Activated CD4-positive, CD25-positive, alpha-beta regulatory T cell treated with anti-CD3 and anti-CD28 coated beads, Interleukin-2, amount 50 U/mL, for 72 hours (primary cell): ENCODE measurements at places on chromosomes 16 and 17.

GRCh38 chr17:5675625-5676421, 91.5 kb upstream of the NLRP1 start:
- DNase-seq: no peak

- no peak for DNase-seq
Observed at GRCh38 chr17:71313866-71314265, 807.0 kb upstream of the SOX9 start.

DNA sequence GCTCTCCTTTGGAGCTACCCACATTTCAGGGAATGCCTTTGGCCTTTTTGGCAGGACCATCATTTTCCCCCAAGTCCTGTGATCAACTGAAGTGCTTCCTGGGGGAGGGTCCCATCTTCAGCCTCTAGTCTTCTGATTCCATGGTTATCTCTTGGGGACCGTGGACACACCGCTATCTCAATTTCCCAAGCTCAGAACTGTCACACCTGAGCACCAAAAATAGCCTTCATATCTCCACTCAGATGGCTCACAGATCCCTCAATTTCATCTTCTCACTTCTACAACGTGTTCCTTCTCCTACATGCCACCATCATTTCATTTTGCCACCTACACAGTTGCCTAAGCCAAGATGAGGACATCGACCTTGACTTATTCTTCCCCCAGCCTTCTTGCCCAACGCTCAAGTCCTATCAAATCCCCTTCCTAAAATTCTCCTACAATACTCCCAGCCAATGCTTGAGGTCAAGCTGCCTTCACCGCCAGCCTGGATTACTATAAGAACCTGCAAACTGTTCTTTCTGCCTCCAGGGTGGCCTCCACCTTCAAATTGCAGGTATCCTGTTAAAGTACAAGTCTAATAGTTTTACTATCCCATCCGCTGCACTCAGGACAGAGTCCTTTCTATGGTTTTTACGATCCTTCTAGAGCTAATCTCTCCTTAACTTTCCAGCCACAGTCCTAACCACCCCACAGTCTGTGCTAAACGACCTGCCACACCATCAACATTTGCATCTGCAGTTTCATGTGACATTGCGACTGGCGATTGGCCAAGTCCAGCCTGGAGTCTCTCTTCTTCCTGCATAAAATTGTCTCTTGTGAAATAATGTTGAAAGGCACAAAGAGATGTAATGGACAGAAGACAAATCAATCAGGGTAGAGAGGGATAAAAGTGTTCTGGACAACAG, 6.2 kb downstream of the ATP6V0D1 start:
- no peak for DNase-seq

DNA sequence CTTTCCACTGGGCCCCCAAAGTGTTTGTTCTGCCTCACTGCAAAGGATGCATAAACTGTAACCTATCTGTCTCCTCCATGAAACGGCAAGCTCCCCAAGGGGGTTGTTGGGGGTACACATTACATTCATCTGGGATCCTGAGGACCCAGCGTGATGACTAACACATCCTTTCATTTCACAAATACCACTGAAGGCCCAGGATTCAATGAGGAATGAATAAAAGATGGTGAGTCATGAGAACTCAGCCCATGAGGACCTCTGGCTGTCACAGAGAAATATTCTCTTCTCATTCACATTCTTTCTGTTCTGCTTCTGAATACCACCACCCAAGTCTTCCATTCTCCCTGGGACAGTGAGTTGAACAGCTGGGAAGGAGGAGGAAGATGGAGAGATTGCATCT, 149.8 kb downstream of the RBFOX3 start:
- no peak for DNase-seq

DNA sequence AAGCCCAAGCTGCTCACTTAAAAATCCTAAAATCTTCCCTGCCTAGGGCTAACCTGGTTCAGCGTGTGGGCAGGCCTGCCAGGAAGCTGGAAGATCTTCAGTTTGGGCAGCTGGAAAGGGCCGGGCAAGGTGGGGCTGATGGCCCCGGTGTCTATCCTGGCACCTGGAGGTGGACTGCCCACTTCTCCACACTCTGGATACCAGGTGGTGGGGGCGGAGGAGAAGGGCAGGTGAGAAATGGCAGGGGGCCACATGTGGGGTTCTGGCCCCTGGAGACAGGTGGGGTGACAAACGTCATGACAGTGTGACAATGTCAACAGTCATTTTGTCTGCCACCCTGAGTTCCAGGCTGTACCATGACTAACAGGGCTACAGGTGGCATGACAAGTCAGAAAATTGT, 78.5 kb upstream of the C16orf82 start:
- DNase-seq: no peak

GRCh38 chr17:73633736-73634135, 10.5 kb downstream of the SDK2 start:
- DNase-seq: no peak

- no peak for DNase-seq
Observed at GRCh38 chr16:35746963-35747657, 2287.7 kb downstream of the TP53TG3F start.

DNA sequence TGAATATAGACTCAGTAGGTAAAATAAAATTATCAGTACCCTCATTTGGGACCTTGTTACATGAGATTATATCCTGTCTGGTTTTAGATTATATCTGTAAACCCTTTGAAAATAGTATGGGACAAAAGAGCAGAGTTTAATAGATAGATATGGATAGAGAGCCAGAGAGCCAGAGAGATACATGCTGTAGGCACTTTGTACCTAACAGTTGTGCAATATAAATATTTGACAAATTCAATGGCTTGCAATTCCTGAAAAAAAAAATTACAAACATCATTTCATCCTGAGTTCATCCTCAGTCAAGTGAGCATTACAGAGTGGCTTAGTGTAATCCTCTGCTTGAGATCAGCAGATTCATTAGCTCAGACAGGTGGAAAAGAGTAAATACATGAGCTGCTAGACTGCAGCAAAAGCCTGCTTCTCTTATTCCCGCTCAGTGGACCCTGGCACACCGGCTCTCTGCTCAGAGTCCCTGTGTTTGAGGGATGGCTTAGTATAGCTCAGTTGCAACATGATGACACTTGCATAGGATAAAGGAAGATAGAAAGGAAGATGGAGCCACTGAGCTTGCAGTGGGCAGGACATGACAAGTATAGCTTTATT, 931.6 kb upstream of the GOT2 start:
- DNase-seq: no peak

DNA sequence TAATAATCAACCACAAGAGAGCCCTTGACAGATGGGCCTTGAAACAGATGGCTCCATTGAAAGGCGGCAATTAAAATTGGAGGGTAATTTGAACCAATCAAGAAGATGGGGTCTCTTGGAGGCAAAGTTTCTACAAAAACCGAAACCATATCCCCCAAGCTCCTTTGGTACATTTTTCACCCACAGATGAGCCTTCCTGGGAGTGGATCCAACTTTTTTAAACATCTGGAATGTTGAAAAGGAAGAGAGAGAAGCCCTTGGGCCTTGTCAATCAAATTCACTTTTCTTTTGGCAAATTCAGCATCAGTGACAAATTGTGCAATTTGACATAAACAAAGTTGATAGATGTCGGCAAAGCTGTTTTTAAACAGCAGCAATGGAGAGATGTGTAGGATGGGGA, 13.2 kb upstream of the NUP93 start:
- no peak for DNase-seq

GRCh38 chr16:23160574-23160973, 11.3 kb upstream of the USP31 start:
- DNase-seq: no peak

DNA sequence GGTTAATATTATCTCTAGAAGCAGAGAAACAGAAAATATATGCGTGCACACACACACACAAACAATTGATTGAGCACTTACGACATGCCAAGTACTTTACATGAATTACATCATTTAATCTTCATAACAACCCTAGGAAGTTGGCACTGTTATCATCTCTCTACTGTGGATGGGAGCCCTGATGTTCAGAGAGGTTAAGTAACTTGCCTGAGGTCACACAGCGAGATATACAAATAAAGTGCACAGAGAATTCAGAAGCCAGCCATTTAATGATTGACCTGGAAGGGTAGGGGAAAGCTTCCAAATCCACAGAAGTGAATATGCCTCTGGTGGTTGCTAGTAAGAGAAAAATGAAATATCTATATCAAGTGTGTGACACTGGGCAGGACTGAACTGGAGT, 37.5 kb upstream of the GPR139 start:
- DNase-seq: no peak

- no peak for DNase-seq
Observed at GRCh38 chr17:49431743-49432142, 17.1 kb upstream of the PHB1 start.

- no peak for DNase-seq
Observed at GRCh38 chr16:81610144-81610842, 165.7 kb downstream of the CMIP start.

DNA sequence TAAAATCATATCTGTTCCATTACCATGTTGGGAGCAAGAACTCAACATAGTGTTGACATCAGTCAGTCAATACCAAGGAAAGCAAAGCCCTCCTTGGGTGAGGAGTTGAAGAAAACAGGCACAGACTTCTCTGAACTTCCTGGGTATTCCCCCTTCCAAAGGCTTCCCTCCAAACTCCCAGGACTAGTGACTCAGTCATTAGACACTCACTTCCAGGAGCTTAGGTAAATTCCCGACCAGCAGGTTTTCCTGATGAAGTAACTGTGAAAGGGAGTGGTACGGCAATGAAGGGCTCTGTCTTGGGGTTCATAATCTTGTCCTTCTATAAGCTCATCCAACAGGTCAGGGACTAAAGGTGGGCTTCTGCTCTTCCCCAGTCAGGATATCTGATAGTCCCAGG, 293.8 kb upstream of the AXIN2 start:
- no peak for DNase-seq

GRCh38 chr16:51149251-51149661, 1.8 kb downstream of the SALL1 start:
- no peak for DNase-seq
